NCI-H2107 (cell line): ENCODE measurements at places on chromosomes 6 and 20.

DNA sequence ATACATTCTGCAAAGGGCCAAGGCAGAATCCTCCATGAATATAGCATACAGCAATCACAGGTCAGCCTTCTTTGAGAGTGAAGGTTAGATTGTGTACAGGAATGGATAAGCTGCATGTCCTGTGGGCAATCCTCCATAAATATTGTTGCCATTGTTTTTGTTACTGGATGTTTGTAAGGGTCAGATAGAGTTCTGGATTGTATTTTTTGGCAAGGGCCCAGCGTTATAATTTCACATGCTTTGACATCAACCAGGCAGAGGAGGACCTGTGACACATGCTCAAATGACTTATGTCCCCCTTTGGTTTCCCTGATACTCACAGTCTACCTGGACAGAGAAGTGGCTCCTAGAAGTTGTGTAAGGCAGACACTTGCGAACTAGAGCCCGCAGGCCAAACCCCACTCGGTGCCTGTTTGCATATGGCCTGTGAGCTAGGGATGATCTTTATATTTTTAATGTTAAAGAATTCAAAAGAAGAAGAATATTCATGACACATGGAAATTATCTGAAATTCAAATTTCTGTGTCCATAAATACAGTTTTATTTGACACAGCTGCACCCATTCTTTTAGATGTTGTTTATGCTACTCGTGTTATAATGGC, 5.4 kb downstream of the LY86 start:
- no peak for DNase-seq

GRCh38 chr6:158798311-158798710, 20.9 kb downstream of the EZR start:
- DNase-seq = no peak

- DNase-seq = no peak
These were observed 852 bp upstream of the TFEB start for GRCh38 chr6:41736186-41736733.

GRCh38 chr6:111871207-111871606, 2.0 kb downstream of the FYN start:
- DNase-seq = no peak

- DNase-seq = no peak
These were observed 244.9 kb upstream of the SOX4 start for GRCh38 chr6:21348504-21349195.

- DNase-seq = no peak
These were observed 19.1 kb upstream of the CD93 start for GRCh38 chr20:23105193-23105592.

GRCh38 chr6:5457983-5458683, 196.8 kb downstream of the FARS2 start:
- no peak for DNase-seq
